ENCODE measurements at places on chromosomes 11 and 22.

DNA sequence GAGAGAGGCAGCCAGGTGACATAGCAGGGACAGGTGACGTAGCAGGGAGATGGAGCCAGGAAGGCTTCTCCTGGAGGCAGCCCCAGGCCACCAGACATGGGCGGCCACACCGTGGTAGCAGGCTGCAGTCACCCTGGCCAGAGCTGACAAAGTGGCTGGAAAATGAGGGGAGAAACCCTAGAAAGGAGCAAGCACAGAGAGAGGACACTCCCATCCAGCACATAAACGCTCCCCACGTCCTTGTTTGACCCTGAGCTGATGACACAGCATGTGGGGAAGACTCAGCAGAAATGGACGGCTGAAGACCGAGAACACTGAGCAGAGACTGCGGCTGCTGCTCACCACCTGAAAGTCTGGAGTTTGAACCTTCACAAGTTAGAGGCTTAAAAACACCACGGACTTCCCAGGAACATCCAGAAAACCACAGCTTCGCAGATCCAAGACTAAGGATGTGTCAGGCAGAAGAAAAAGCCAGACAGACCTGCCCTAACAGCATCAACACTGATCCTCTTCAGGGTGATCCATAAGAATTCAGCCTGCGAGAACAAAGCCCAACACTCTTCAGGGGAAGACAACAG lies 28.7 kb downstream of the DRD4 start:
- DNase-seq: no peak

- DNase-seq: no peak
Observed at GRCh38 chr11:118401880-118402590, 629 bp downstream of the ATP5MG start.

DNA sequence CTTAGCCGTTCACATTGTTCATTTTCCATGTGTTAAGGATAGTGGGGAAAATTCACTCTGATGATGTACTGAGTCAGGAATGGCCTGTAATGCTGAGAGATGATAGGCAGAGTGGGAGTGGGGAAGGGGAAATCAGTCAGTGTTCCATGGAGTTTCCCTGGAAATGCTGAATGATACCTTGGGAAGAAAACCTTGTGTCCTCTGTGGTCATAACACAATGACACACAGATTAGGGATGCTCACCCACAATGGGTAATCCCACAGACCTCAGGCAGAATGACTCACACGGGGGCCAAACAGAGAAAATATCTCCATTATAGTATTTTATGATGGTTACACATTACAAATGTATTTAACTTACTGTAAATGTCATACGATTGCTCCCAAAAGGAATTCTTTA lies 118.0 kb downstream of the SNX19 start:
- DNase-seq: no peak

- DNase-seq: no peak
Observed at GRCh38 chr11:20966489-20966888, 297.1 kb downstream of the NELL1 start.

GRCh38 chr11:86488553-86488952 lies 113.9 kb downstream of the CCDC81 start:
- no peak for DNase-seq

- no peak for DNase-seq
Observed at GRCh38 chr22:32205974-32206773, 1.3 kb upstream of the RFPL2 start.

DNA sequence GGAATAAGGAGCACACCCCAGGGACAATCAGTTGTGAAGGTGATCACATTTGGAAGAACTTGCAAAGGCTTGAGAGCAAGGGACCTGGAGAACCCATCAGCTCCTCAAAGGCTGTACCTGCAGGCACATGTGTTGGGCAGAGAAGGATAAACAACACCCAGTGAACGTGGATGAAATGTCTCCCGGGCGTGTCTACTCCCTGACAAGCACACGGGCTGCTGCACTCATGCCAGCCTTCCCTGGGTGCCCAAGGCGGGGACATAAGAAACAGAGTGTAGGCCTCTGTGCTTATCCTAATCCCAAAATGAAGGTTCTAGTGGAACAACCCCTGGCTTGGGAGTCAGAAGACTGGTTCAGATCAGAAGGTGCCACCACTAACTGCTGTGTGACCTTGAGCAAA lies 46.7 kb downstream of the DSCAML1 start:
- no peak for DNase-seq

- no peak for DNase-seq
Observed at GRCh38 chr22:48756146-48757111, 1071.2 kb downstream of the BRD1 start.

All from thymus (tissue), 14 donors.